AG04449 (cell line): ENCODE measurements at places on chromosomes 1 and 21.

- no peak for DNase-seq
Measured at GRCh38 chr21:35346697-35347096, 297.6 kb upstream of the RUNX1 start.

- no peak for DNase-seq
Measured at GRCh38 chr1:203322500-203323179, 17.3 kb downstream of the BTG2 start.

DNA sequence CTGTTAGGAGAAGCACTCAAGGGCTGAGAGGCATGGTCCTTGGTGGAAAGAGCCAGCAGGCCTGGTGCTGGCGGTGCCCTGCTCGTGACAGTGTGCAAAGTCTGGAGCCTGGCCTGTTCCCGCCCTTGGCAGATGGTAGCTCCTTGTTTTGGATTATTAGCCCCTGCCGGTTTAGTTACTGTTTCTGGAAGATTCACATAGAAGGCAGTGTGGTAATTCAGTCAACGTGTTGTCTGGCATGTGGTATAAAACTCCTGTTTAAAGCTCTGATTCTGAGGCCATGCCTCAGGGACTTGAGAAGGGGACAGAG, 6.8 kb downstream of the PKNOX1 start:
- DNase-seq, result no peak

GRCh38 chr1:154711416-154711815, 103.4 kb upstream of the ADAR start:
- DNase-seq, result no peak

DNA sequence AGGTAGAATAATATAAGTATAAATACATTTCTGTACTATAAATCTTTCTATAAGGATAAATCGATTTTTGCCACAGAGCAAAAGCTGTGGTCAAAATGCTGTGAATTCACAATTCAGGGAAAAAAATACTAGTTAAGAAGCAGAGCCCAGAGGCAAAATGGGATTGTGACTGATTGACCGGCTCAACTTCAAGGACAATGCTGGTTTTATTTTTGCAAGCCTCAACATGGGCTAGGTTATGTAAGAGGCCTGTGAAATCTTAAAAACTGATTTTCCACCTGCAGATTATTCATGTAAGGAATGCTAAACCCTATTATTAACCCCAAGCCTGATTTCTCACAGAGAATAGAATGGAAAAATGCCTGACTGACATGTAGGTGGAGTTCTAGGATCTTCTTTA, 155.1 kb downstream of the HHAT start:
- DNase-seq, result no peak

DNA sequence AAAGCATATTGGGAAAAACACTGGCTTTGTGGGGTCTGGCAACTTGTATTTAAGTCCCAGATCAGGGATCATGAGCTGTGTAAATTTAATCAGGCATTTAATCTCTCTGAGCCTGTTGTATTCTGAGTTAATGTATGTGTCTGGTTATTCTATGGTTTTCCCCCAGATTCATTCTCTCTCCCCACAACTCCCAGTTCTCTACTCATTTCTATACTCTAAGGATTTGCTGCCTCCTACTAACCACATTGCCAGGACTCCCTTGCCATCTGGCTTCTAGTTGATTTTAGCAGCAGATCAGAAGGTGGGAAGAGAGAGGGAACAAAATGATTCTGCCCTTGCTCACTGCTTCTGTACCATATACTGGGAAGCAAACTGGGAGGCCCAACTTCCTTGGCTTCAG, 31.4 kb upstream of the S1PR1 start:
- DNase-seq, result no peak

DNA sequence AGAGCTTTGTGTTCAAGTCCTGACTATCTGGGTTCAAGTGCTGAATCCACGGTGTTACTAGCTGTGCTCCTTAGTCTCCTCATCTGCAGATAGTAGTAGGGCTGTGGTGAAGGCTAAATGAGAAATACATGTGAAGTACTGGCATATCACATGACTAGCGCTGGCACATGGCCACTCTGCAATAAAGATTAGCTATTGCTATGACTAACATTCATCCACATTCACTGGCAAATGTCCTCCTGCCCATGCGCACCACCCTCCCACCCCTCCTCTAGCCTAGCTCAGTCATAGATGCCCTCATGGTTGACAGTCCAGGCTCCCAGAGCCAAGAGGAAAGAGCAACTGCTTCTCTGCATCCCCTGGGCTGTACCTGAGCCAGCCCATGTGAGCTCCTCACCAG, 8.5 kb upstream of the COL8A2 start:
- DNase-seq, result peak; percentile 89

- DNase-seq, result no peak
Measured at GRCh38 chr1:88298506-88298905, 385.6 kb upstream of the PKN2 start.

- no peak for DNase-seq
Measured at GRCh38 chr1:94541246-94542087, at the start of gene F3. F3 (minus strand) TSS chr1:94541759; CDS start chr1:94541636, 123 bp downstream.

- no peak for DNase-seq
Measured at GRCh38 chr1:112866981-112867380, 89.0 kb downstream of the SLC16A1 start.

- no peak for DNase-seq
Measured at GRCh38 chr1:196732526-196732925, 42.1 kb upstream of the CFHR3 start.

DNA sequence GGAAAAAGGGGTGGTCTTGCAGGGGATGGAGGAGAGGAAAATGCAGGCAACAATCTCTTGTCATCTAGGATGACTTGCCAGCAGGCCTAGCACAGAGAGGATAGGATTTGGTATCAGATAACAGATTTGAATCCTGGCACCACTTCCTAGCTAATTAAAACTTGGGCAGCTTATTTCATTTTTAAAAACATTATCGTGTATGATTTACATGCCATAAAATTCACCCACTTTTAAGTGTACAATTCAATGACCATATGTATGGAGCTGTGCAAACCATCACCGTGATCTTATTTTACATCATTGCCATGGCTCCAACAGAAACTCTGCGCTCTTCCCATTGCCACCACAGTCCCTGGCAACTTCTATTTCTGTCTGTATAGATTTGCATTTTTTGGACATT, 6.9 kb downstream of the PYCR2 start:
- DNase-seq, result no peak

DNA sequence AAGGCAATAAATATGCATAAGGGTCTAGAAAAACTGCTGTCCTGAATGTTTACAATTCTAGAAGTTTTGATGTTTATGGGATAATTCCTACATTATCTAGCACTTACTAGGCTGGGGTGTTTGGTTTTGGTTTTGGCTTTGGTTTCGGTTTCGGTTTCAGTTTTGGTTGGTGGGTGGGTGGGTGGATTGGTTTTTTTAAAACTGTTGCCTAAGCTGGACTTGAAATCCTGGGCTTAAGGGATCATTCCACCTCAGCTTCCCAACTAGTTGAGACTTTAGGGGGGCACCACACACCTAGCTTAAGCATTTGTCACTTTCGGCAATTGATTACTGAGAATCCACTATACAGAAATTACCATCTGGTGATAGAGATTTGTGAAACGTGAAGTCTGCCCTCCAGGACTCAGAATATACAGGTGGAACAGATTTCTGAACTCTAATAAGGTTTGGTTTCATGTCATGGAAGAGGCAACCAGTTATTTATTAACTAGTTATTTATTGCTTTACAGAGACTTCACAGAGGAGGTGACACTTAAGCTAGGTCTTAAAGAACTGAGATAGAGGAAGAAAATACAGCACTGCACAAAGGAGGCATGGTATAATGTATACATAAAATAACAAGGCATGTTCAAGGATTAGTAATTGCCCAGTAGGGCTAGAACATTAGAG, 69.6 kb downstream of the PIK3R3 start:
- no peak for DNase-seq

- DNase-seq, result no peak
Measured at GRCh38 chr1:201020040-201020591, 3.4 kb downstream of the KIF21B start.

- no peak for DNase-seq
Measured at GRCh38 chr1:203547147-203547546, 53.2 kb downstream of the OPTC start.

DNA sequence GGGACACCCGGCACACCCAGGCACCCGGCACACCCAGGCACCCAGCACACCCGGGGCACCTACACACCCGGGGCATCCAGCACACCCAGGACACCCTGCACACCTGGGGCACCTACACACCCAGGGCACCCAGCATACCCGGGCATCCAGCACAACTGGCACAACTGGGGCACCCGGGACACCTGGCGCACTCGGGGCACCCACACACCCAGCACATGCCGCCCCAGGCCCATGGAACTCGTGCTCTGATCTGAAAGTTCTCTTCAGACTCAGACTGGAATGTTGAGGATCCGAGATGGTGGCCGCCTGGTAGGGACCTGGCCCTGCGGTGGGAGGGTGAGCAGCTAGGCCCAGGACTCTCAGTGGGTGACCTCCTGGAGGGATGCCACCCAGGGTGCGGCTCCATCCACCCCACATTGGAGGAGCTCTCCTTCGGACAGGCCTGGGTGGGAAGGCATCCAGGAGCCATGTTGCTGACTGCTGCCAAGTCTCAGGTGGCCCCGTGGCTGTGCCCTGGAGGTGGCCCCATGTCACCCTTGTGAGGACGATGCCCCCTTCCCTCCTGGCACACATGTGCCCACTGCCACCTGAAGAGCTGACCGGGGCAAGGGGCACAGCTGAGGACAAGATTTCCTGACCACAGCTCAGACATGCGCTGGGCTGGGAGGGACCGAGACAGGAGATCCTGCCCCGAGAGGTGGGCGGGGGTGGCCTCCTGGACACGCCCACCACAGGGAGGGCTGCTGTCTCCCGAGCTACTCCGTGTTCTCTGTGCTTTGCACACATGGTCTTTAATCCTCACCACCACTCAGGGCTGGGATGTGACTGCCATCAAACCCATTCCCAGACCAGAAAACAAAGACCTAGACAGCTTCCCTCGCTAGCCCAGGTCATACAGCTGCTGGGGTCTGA, 37.0 kb downstream of the UBE2G2 start:
- no peak for DNase-seq

GRCh38 chr21:25465263-25465662, 142.0 kb downstream of the MRPL39 start:
- DNase-seq, result no peak

DNA sequence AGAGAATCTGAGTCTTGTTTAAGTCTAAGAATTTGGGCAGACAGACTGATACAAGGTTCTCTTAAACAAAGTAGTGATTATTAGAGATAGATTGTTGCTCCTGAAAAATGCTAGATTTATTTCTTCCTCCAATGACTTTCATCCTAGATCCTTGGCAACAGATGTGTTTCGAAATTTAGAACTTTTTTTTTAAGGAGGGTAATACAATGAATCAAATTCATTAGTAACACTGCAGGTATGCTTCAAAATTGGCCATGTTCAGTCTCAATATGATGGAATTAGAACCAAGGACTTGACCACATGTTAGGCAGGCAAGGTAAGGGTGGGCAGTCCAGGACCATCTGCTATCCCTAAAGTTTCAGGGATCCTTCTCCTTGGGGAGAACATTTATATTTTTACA, 4.5 kb upstream of the LCE1F start:
- DNase-seq, result no peak

- DNase-seq, result no peak
Measured at GRCh38 chr1:61334718-61335589, 252.6 kb downstream of the NFIA start.

DNA sequence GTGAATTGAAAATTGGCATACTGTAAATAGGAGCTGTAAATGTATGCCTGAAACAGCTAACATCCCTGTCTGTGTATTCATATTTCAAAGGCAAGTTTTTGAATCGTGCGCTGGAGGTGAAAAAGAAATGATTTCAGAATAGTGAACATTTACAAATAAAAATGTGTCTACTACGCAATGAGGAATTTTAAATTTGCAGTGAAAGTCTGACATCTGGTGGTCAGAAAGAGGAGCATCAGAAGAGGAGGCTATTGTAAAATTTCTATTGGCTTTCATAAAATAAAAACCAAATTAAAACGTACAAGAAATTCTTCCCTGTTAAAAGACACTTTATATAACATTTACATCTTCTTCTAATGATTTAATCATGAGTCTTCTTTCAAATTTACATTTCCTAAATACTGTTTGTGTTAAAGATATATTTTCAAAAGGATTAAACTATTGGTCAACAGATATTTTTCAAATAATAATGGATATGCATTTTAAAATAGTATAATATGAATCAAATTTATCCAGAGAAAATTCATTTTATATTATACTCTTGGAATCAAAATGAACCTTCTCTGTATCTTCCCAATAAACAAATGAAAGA, 113.7 kb upstream of the RRP15 start:
- no peak for DNase-seq

GRCh38 chr1:173475564-173476196, 1.5 kb upstream of the PRDX6 start:
- peak; percentile 53 for DNase-seq

DNA sequence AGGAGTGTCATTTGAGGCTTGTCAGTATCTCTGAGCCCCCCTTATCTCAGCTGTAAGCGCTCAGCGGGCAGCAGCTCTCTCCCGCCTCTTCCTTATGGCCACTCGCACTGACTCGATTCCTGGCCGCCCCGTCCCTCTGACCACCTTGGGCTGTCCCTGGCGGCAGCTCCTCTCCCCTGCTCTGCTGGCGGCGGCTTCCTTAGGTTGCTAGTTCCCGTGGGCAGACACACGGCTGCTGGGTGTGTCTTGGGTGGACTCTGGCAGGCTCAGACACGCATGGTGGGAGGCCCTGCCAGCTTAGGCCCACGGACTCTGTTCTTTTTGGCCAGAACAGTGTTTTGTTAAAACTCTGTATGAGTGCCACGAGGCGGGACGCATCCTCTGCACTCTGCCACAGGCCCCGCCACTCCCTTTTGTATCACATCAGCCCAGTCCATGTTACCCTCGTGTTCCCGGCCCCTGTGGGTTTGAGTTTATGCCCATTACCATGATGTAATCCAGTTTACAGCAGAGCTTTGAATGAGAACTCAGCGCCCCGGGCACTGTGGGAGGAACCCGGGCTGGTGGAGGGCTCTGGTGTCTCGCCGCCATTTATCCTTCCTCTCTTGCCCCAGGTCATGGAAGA, 45.9 kb downstream of the COQ8A start:
- no peak for DNase-seq

DNA sequence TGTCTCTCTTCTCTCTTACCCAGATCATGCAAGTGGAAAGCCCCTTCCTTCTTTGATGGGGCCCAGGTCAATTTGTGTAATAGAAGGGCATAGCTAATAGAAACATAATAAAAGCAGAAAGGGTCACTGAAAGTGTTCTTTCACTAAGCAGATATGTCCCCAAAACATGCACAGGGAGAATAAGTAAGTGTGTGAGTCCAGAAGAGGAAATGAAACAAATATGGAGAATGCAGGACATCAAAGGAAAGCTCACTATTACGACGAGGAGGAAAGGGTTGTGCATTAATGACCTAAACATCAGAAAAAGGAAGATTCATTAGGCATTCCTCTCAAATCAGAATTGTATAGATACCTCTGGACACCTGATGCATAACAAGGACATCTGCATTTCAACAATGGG, 81.4 kb upstream of the SMYD2 start:
- no peak for DNase-seq

DNA sequence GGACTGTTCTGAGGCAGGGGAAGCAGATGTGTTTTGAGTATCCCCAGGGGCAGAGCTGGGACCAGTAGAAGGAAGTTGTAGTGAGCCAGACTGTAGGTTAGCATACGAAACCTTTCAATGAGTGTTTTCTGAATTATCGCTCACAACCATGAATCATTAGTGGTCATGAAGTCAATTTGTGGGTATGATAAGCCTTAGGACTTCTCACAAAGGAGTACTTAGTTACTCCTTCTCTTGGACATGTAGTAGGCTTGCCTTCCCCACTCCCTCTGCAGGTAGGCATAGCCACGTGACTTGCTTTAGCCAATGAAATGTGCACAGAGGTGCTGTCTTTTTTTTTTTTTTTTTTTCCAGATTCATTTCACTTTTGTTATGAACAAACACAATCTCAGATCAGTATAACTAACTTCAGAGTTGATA, 23.9 kb upstream of the FAAH start:
- no peak for DNase-seq

GRCh38 chr1:84703431-84703830, 13.2 kb upstream of the SSX2IP start:
- DNase-seq, result no peak
